ENCODE measurements at places on chromosomes 1 and 21.
A peak's percentile ranks its signal among the peaks of the same experiment; 100 is the strongest.

- no peak for DNase-seq
Observed at GRCh38 chr21:36608041-36608896, 90.6 kb upstream of the SIM2 start.

- peak; percentile 15 for DNase-seq
Observed at GRCh38 chr1:114803001-114803400, 22.5 kb upstream of the SIKE1 start.

DNA sequence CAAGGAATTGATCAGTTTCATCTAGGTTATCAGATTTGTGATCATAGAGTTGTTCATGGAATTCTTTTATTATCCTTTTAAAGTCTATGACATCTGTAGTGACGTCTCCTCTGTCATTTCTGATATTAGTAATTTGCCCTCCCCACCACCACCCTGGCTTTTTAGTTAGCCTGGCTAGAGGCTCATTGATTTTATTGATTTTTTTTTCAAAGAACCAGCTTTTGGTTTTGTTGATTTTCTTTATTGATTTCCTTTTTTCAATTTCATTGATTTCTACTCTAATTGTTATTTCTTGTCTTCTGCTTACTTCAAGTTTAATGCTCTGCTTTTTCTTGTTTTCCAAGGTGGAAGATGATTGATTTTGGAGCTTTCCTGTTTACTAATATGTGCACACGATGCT, 23.3 kb upstream of the TBX19 start:
- no peak for DNase-seq

- no peak for DNase-seq
Observed at GRCh38 chr1:1244192-1244811, 2.2 kb downstream of the C1QTNF12 start.

DNA sequence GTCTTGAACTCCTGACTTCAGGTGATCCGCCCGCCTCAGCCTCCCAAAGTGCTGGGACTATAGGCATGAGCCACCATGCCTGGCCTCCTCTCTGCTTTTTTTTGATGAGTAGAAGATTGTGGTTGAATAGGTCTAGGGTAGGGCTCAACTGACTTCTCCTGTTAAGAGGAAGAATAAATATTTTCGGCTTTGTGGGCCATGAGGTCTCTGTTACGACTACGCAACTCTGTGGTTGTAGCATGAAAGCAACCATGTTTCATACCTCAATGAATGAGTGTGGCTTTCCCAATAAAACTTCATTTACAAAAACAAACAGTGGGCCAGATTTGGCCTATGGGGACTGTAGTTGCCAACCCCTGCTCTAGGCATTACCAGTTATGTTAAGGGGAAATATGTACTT, 67.8 kb downstream of the NID1 start:
- DNase-seq: no peak

GRCh38 chr1:170808216-170808885, 127.0 kb upstream of the MROH9 start:
- DNase-seq: no peak

GRCh38 chr1:44613941-44614340, 60.3 kb downstream of the TMEM53 start:
- no peak for DNase-seq

- no peak for DNase-seq
Observed at GRCh38 chr21:41894922-41895557, 15.9 kb upstream of the PRDM15 start.

- no peak for DNase-seq
Observed at GRCh38 chr1:42282867-42283583, 52.0 kb downstream of the FOXJ3 start.

GRCh38 chr1:233224311-233224710, 71.2 kb downstream of the PCNX2 start:
- DNase-seq: no peak

- no peak for DNase-seq
Observed at GRCh38 chr1:177948336-177948972, 21.4 kb downstream of the SEC16B start.

DNA sequence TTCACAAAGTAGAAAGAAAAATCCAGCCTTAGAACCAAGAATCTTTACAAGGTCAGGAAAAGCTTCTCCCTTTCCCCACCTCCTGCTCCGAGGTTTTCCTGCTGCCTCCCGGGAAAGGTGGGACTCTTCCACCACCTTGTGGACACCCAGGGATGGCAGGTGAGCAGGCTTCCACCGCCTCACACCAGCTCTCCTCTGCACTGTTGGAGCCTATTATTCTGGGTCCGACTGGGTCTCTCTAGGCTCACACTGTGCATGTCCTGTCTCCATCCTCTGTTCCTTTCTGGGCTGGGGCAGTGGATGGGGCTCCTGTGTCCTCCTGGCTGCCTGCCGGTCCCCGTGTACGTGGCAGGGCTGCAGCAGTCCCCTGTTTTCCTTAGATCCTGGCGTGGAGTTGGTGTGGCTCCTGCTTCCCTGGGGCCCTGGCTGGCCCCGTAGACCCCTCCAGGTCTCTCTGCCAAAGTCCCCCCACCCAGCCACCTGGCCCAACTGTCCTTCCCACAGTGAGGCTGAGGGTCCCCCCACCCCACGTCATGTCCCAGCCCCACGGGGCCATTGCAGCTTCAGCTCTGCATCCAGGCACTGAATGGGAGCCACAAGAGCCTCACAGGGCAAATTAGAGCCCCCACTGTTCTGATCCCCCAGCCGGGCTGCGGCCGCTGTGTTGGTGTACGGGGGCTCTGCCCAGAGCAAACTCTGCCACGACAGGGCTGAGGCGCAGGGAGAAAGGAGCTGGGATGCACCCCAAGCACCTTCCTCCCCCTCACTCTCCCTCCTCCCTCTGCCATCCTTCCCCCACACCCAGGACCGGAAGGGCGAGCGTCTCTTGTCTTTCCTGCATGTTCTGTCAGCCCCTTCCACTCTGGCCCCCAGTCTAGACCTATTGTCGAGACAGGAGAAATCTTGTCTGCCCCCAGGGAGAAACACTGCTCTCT, 3.3 kb upstream of the SLC45A1 start:
- no peak for DNase-seq

DNA sequence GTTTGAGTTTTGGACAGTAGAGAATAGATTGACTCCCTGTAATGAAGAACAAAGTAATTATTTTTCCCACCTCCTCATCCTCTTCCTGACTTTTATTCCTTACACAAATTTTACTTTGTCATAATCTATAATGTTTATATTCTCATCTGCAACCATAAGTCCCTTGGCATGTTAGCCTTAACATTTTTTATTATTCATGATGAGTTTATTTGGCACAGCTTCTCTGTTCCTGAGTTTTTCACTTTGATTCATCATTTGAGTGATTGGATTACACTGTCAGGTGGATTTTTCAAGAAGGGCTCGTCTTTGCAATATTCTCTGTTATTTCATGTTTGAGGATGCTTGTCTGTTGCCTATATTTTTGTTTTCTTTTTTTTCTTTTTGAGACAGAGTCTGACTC, 35.7 kb downstream of the TNFRSF8 start:
- DNase-seq: no peak

GRCh38 chr21:42540396-42540795, 26.7 kb downstream of the SLC37A1 start:
- no peak for DNase-seq

DNA sequence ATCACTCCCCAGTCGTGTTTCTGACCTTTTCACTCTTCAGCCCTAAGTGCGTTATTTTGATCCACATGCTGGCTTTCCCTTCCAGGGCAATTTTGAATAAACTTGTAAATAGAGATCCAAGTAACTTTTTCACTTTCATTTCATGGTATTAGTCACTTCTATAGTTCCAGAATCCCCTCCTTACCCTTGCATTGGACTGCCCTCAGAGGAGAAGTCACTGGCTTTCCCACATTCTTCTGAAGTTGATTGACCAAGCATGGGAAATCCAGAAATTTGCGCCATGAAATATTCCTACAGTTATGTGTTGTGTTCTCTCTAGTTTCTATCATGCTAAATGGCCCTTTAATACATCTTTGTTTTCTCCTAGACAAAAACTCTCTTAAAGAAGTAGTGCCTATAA, 177.3 kb upstream of the GORAB start:
- no peak for DNase-seq

- no peak for DNase-seq
Observed at GRCh38 chr1:65535981-65536380, 115.5 kb downstream of the LEPR start.

DNA sequence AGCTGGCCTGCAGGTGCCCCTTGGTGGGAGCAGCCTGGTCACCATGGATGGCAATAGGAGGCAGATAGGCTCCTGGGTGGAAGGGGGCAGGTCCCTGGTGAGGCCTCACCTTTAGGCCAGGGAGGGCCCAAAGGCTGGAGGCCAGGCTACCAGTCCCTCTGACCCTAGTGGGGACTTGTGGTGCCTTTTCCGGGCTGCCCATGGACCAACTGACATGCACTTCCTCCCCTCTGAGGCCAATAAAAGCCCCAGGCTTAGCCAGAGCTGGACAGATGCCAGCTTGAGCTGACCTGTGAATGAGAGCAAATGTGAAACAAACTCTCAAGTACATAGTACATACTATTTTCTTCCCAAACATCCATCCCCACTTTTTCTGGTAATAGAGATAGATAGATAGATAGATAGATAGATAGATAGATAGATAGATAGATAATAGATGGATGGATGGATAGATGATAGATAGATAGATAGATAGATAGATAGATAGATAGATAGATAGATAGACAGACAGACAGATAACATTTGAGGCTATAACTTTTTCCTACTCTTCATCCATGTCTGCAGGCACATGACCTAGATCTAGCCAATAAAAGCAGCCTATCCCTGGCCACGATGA, 9.2 kb upstream of the CTTNBP2NL start:
- no peak for DNase-seq

DNA sequence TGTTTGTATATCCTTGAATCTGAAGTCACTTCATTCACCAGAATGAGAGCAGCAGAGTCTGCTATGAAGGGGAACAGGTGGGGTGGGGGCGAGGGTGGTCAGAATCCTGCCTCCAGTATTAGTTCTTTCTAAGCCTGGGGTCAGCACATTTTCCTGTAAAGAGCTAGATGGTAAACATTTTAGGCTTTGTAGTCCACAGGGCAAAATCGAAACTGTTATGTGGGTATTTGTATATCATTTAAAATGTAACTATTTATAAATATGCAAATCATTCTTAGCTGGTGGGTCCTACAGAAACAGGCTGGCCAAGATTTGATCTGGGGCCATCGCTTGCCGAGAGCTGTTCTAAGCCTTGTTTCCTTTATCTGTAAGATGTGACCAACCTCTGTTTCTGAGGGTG, 96.0 kb downstream of the IGSF21 start:
- DNase-seq: no peak

- DNase-seq: no peak
Observed at GRCh38 chr1:20365421-20366055, 74.9 kb downstream of the VWA5B1 start.

- DNase-seq: no peak
Observed at GRCh38 chr1:32965251-32965747, 690 bp upstream of the RNF19B start.

- DNase-seq: no peak
Observed at GRCh38 chr1:179910934-179911333, 28.8 kb downstream of the TOR1AIP1 start.

DNA sequence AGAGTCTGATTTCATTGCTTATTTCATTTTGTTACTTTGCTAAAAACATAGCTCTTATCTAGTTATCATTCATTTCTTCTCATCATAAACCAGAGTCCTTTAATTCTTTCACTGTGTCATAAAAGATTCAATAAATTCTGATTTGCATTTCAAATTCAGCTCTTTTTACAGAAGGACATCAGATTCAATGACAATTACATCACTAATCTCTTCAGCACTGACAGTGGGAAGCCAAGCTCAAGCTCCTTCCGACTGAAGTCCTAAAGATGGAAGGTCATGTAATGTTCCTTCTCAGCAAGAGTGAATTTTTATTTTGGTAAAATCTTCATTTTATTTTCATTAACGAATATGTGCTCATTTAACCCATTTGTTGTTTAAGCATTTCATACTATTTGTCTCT, 530.7 kb upstream of the ADGRL2 start:
- DNase-seq: no peak

DNA sequence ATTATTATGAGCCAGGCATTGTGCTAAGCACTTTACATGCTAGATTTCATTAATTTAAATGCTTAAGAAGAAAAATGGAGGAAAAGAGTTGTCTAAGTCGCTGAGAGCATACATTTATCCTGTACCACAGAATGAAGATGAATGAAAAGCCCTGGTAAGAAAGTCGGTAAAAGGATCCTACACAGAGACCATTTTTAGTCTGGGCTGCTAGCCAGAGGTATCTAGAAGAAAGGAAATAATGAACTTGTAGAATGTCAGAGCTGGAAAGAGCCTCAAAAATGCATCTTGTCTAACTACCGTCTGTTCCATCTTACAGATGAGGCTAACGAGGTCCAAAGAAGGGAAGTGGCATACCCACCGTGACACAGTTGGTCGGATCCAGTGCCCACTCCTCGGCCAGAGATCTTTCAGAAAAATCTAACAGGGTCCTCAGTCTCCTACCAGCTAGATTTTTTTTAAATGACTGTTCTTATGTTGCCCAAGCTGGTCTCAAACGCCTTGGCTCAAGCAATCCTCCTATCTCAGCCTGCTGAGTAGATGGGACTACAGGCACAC, 12.2 kb upstream of the TNR start:
- no peak for DNase-seq

GRCh38 chr21:40177979-40178378, 310.7 kb downstream of the PCP4 start:
- DNase-seq: no peak

- no peak for DNase-seq
Observed at GRCh38 chr1:191260056-191260455, 782.4 kb upstream of the BRINP3 start.

- no peak for DNase-seq
Observed at GRCh38 chr1:23081376-23081775, 62.1 kb downstream of the KDM1A start.

DNA sequence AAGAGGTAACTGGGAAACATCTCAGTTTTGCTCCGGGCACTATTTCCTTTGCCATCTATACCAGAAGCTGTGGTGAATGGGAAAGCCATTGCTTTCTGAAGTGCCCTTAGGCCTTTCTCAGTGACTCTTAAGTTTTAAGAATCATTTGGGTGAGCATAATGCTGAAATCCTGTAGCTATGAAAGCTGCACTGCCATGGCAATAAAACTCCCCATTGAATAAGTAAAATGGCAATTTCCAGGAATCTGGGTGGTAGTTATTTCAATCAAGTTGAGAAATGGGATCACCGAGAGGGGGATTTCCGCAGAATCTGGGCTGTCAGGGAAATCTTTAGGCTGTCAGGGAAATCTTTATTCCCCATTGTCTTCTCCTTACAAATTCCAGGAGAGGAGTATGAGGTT, 26.8 kb upstream of the MACF1 start:
- DNase-seq: no peak

- DNase-seq: no peak
Observed at GRCh38 chr1:153262070-153262366, 2.5 kb downstream of the LORICRIN start.

DNA sequence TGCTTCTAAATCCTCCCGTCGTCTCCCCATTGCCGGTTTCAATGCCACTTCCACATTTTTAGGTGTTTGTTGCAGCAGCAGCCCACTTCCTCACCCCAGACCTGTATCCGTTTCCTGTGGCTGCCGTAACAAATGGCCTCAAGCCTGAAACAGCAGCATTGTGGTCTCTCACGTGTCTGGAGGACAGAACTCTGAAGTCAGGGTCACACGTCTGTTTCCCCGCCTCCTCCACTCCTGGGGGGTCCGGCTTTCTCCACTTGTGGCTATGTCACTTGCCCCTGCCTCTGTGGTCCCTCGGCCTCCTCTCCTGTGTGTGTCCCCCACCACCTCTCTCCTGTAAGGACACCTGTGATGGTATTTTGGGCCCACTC, 21.8 kb downstream of the TRPM2 start:
- no peak for DNase-seq

Measured in GM06990 (cell line).